ENCODE measurements at places on chromosomes 5 and 9.
A peak's percentile ranks its signal among the peaks of the same experiment; 100 is the strongest.

GRCh38 chr5:149450199-149450598, 71.1 kb upstream of the IL17B start:
- DNase-seq, result no peak

DNA sequence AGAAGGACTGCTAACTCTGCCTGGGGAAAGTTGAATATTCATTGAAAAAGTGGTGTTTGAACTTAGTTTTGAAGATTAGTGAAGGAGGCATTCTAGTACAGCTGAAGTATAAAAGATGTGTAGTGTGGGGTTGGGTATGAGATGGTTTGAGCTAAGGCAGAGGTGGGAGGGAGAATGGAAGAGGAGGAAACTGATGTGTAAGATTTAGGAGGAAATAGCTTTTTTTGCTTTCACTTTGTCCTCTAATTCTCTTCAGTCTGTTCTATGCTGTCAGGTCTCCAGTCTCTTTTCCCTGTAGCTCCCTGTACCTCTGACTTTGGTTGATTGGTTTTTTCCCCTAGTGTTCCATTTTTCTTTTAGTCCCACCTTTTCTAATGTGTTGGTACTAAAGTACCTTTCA, 9.0 kb downstream of the CREBRF start:
- DNase-seq, result no peak

- no peak for DNase-seq
These were observed 52.1 kb downstream of the GRIA1 start for GRCh38 chr5:153542536-153542935.

GRCh38 chr9:95920017-95920416, 44.5 kb downstream of the ERCC6L2 start:
- no peak for DNase-seq

- peak; percentile 56 for DNase-seq
These were observed at the start of gene ARHGEF39 for GRCh38 chr9:35664531-35665470. TSS of gene ARHGEF39 (minus strand) at chr9:35665195. CDS start at chr9:35665169, 26 bp downstream.
